ENCODE measurements at places on chromosomes 13 and 19. TPM values are rescaled to one million over a fixed set of nuclear protein-coding genes. Genes with fewer than 3 reads are reported as not detected.
A peak's percentile ranks its signal among the peaks of the same experiment; 100 is the strongest.

THOP1 gene
- polyA plus RNA-seq, result 47.1 TPM

CCDC169 gene
- 9.1 TPM for polyA plus RNA-seq

GRCh38 chr13:25217023-25217885, 45.2 kb upstream of the AMER2 start:
- DNase-seq, result no peak

GRCh38 chr19:30604657-30605056, 232.5 kb downstream of the ZNF536 start:
- DNase-seq, result no peak

DNA sequence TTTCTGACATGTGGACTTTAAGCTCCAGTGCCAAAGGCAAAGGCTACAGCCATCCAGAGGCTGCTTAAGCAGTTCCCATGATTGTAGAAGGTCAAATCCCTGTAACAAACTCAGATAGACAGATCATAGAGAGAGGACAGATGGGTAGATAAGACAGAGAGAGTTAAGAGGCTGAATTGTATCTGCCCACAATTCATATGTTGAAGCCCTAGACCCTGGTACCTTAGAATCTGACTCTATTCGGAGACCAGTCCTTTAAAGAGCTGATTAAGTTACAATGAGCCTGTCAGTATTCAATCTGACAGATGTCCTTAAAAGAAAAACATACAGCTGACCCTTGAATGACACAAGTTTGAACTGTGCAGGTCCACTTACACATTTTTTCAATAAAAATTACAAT, 115.2 kb downstream of the RAP2A start:
- DNase-seq, result no peak

DNA sequence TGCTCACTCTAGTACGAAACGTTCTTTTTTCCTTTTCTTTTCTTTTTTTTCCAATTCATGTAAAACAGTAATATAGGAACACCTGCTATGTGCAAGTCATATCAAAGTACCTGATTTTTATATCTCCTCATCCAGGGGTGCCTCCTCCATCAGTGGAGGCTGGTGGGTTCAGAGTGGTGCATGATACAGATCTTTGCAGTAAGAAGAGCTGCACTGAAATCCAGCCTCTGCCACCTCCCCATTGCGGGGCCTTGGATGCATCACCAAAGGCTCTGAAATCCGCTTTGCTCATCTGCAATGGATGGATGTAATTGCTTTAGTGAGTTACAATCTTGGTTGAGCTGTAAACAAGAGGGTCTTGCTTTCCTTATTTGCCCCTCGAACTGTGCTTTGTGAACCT, 38.3 kb downstream of the GPR12 start:
- no peak for DNase-seq

DNA sequence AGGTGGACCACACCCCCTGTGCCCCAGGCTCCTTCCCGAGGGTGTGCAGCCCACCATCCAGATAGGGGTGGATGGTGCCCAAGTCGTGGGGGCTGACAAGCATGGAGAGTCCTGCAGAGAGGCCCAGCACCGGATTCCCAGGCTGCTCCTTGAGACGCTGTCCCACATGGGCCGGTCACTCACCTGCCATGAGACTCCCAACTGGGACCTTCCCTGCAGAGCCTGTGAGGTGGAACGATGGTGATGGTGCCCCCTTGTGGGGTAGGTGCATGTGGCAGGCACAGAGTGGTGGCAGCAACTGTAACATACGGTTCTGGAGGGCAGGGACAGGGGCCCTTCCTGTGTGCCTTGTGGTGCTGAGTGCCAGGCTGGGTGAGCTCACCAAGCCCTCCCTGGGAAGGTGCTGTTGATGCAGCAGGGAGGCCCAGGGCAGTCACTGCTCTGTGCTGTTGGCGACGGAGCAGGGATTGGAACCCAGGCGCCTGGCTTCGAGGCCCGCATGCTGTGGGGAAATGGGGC, 33.1 kb downstream of the PPP1R37 start:
- DNase-seq, result peak; percentile 41

GRCh38 chr19:14475251-14476073, at the start of gene PTGER1:
PTGER1 (minus strand) TSS chr19:14475354; CDS start chr19:14474320, 1,034 bp downstream.
- no peak for DNase-seq

TICAM1 gene
- polyA plus RNA-seq, result 4.5 TPM

- no peak for DNase-seq
These were observed 105.1 kb downstream of the ZAR1L start for GRCh38 chr13:32210101-32210500.

DNA sequence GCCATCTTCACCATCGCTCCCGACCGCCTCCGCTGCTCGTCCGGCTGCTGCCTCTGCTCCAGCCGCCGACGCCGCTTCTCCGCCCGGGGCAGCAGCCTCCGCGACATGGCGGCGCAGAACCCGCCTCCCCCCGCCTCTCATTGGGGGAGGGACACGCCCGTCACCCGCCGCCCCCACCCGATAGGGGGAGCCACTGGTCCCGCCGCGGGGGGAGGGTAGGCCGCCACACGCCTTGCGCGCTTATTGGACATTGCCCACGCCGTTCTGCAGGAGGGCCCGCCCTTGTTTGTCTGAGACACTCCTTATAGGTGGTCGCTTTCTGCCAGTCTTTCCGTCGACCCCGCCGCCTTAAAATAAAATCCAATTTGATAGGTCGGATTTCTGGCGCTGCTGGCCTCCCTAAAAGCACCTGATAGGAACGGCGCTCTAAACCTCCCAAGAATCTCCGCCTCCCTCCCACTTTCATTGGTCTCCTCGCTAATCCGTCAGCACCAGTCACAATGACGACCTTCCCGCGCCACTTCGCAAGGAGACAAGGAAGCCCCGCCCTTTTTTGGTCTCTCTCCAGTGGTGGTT, at the start of gene HNRNPL:
TSS of gene HNRNPL (minus strand) at position 127 of the 576 bp plus-strand sequence. CDS start at position 107, 20 bp downstream.
- DNase-seq, result no peak

GRCh38 chr19:16862826-16863415, 25.9 kb upstream of the F2RL3 start:
- DNase-seq, result no peak
